GM13977 (cell line): ENCODE measurements at places on chromosomes 16 and 17.

DNA sequence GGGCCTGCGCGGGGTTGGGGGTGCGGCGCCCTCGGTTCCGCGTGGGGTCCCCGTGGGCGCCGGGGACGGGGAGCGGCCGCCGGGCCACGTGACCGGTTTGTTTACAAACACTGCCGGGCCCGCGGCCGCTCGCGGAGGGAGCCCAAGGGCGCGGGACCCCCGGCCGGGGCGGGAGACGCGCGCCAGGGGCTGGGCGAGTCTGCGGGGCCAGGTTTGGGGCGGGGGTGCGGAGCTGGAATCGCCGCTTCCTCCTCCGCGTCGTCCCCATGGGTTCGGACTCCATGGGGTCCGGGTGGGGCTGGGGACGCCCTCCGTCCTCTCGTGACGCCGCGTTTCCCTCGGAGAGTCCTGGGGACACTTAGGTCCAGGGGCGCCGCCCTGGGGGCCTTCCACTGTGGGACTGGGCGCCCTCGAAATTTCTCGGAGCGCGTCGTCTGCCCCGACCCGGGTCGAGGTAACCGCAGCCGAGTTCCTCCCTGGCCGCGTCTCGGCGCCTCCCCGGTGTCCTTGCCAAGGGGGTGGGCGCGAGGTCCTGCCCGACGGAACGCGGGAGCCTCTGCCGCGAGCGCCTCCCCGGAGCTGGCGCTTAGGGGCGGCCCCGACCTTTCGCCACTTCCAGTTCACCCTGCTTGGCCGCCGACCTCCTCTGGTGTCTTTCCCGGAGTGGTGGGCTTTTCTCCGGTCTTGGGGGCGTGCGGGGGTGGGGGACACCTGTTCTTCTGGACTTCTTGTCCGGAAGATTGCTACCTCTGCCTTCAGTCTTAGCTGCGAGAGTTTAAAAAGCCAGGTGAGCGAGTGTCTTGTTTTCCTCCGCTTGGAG, 684 bp downstream of the YPEL2 start:
- DNase-seq: peak; percentile 48

DNA sequence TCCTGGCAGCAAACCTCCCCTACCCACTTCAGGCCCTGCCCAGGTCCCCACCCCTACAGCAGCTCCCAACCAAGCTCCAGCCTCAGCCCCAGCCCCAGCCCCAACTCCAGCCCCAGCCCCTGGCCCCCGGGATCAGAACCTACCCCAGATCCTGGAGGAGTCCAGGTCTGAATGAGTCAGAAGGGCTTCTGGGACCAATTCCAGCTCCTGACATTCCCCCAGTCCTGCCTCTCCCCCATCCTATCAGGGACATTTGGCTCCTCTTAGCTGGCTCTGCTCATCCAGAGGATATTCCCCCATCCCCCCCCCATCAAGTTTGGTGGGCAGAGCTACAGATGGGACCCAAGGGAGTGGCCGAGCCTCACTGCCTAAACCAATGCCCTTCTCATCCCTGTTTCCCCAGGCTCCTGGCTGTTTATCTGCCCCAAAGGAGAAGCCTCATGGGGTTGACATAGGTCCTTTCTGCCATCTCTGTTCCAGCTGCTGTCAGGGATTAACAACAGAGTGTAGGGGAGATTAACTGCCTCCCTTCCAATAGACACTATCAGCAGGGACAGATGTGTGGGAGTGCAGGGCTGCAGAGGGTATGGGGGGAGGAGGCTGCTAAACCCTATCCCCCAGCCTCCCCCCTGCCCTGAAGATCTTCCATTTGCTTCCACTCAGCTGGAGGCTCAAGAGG, 16.5 kb downstream of the CNTNAP1 start:
- DNase-seq: no peak

DNA sequence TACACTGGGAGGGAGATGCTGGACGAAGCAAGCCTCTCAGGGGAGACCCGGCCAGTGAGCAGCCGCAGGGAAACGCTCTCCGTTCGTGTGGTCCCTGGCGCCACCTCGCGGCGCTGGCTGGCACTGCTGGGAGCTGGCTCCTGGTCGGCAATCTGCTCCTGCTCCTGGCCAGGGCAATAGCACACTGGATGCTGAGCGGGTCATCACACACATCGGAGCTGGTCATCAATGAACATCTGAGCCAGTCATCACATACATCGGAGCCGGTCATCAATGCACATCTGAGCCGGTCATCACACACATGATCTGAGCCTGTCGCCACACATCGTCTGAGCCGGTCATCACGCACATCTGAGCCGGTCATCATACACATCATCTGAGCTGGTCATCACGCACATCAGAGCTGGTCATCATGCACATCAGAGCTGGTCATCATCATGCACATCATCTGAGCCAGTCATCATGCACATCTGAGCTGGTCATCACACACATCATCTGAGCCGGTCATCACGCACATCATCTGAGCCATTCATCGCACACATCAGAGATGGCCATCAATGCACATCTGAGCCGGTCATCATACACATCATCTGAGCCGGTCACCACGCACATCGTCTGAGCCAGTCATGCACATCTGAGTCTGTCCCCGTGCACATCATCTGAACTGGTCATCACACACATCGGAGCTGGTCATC, 217.3 kb downstream of the RBFOX3 start:
- DNase-seq: peak; percentile 88

DNA sequence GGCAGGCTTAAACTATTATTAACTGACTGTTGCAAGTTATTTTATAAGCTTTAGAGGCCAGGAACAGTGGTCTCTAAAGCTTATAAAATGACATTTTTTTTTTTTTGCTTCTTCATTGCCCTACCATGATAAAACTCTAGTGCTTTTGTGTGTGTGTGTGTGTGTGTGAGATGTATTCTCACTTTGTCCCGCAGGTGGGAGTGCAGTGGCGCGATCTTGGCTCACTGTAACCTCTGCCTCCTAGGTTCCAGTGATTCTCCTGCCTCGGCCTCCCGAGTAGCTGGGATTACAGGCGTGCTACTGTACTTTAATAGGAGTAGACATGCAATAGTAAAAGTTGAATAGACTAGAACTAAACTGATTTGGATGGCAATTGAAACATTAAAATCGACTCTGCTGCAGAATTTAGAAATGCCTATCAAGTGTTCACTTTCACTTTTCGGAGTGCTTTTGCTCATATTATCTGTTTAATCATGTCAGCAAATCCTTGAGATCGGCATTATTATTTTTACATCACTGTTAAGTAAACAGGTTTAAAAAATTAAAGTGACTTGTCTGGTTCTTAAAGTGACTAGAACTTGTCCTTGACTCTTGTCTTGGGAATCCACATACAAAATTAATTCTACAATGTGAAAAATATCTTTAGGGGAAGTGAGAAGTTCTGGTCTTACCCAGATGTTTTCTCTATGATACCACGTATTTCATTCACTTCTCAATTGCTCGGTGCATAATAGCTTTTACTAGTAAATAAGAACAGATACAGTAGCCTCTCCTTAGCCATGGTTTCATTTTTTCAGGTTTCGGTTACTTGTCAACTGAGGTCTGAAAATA, 8.4 kb upstream of the PCTP start:
- peak; percentile 37 for DNase-seq

GRCh38 chr16:47731252-47731651, 270.1 kb downstream of the PHKB start:
- DNase-seq: no peak

- DNase-seq: peak; percentile 74
Observed at GRCh38 chr16:80627108-80627507, 86.3 kb downstream of the DYNLRB2 start.

DNA sequence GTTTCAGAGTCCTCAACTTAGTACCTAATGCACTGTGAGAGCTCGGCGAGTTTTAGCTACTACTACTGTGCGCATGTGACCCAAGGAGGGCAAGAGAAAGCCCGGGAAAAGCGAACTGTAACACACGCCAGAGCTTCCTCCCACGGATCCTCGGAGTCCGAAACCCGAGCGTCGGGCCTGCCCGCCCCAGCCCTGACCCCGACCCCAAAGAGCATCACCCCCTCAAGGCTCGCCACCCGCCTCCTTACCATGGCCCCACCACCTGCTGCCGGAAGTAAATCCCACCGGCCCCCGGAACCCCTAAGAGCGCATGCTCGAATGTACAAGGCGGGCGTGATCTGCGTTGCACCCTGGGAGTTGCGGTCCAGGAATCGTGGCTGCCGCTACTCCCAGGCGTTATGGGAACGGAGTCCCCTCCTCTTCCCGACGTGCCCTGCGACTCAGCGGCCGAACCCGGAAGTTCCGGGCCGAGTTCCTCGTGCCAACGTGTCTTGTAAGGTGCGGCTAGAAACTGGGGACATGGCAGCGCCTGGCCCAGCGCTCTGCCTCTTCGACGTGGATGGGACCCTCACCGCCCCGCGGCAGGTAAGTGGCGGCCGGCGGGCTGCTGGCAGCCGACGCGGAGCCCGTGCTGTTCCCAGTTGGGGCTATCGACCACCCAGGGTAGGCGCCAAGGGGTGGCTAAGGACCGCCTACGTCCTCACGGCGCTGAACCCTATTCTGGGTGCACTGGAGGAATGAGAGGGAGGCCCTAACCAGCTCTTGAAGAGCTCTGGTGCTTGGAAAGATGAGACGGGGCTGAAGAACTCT, at the start of the genes PMM2 and TMEM186:
PMM2 (plus strand) TSS at position 476 of the 810 bp plus-strand sequence; CDS start at position 520, 44 bp downstream.
TMEM186 (minus strand) TSS at position 276 of the 810 bp plus-strand sequence; CDS start at position 251, 25 bp downstream.
- peak; percentile 97 for DNase-seq

GRCh38 chr16:29664091-29664921, 1.3 kb downstream of the SPN start:
- DNase-seq: peak; percentile 51

- no peak for DNase-seq
Observed at GRCh38 chr17:80894439-80894721, 97.3 kb upstream of the CHMP6 start.

DNA sequence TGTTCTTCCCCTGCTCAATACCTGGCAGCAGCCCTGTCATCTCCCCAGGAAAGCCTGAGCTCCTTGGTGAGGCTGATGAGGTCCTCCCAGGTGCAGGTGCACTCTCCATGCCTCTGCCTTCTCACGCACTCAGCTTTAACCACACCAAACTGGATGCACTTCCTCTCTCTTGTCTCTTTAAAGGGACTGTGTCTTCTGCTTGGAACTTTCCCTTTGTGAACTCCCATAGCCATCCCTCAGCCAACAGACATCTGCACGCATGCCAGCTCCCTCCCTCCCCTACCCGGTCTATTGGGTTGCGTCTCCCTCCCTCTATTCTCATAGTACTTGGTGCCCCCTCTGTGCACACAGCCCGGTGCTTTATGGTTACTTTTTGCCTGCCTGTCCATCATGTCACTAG, 231.2 kb downstream of the MSI2 start:
- no peak for DNase-seq

DNA sequence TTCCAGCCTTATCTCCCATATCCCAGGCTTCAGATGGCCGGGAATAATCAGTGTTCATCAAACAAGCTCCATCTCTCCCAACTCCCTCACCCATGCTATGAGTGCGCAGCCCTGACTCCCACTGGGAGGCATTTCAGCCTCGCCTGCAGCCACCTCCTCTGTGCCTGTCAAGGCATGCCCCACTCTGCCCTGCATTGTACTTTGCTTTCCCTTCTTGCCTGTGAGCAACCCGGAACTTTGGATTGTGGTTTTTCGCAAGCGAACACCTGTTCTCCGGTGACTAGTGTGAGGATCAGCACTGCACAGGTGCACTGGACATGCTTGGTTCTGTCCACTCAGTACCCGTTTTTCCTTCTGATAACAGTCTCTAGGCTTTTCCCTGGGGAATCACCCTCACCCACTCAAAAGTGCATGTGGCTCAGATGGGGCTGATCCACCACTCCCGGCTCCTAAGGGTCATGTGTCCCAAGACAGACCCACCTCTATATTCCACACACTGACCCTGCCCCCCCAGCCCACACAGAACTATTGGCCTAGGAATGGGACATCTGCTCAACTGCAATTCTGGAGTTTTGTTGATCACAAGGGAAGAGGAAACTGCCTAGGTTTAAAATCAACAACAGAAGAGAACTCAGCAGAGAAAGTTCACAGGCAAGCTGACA, 9.1 kb downstream of the CHST6 start:
- DNase-seq: no peak

DNA sequence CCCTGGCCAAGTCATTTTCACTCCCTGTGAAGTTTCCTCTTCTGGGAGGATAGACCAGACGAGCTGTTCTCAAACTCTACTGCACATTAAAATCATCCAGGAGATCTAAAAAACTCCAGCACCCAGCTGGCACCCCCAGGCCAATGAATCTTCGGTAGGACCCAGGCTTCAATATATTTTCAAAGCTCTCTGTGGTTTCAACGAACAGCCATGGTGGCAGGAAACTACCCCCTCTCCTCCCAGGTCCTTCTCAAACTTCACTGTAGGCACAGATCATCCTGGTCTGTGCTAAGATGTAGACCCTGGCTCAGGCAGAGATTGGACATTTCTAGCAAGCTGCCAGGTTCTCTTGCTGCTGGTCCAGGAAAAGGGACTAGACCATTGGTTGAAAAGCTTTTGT, 38.7 kb upstream of the GRIN2A start:
- DNase-seq: no peak

GRCh38 chr16:1019231-1020090, 37.9 kb downstream of the SOX8 start:
- DNase-seq: no peak

DNA sequence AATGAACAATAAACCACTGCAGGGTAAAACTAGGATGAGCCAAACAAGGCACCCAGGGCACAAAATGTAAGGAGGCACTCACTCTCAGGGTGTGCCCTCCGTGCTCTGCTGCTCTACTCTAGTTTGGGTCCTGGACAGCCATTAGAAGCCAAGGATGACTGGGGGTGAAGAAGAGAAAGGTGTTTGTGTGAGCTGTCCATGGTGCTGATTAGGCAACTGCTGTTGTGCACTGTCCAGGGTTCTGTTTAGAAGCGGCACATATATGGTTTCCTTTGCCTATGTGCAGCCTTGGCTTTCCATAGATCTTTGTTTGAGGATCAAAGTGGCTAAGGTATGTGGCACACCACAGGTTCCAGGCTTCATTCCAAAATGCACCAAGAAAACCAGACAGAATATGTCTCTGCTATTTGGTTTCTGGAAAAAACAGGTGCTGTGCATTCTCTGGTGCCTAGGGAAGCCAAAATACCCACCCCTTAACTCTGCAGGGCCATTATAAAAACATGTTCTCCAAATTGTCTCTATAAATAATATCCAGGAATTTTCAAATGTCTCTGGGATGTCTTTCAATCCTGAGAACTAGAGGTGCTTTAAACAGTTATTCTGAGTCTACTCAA, 123.5 kb downstream of the CBLN1 start:
- peak; percentile 19 for DNase-seq

- DNase-seq: no peak
Observed at GRCh38 chr17:67289181-67289876, 44.3 kb upstream of the HELZ start.
